ENCODE measurements at places on chromosomes 1 and 21.

DNA sequence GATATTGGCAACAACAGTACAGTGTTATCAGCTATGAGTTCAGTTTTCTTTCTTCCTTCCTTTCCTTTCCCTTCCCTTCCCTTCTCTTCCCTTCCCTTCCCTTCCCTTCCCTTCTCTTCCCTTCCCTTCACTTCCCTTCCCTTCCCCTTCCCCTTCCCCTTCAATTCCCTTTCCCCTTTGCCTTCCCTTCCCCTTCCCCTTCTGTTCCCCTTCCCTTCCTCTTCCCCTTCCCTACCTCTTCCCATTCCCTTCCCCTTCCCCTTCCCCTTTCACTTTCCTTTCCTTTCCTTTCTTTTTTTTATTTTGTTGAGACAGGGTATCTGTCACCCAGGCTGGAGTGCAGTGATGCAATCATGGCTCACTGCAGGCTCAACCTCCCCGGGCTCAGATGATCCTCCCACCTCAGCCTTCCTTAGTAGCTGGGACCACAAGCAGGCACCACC is 72.3 kb upstream of the CAPZB start:
- no peak for DNase-seq

DNA sequence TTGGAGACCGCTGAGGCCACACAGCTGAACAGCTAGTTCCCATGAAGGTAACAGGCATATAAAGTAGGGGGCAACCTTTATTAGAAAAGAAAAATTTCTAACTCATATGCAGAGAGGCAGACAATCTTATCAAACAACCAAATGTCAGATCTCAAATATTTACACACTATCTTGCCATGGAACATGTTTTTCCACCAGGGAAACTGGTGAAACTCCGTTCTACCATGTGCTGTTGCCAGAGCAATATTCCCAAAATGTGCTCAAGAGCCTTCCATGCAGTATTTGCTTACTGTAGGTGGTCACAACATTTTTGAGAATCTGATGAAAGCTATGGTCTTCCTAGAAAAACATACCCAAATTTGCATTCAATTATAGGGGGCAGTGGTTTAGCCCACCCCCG is 143.4 kb upstream of the MAGI3 start:
- DNase-seq: no peak

- DNase-seq: no peak
Measured at GRCh38 chr21:17805966-17806365, 13.2 kb downstream of the C21orf91 start.

DNA sequence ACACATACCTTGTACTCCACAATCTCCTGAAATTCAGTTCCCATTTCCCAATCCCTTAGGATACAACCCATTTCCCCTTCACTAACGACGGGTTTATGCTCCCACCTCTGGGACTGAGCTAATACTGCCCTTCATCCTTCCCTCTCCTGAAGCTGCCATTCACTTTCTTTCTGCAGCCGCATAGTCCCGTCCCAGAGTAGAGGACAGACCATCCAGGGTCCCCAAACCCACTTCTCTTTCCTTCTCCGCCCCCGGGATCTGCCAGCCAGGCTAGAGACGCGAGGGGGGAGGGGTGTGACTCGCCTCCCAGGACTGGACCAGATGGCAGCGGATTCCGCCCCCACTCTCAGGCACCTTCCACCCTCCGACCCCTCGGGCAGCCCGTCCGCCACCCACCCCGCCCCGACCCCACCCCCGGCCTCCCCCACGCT is 679 bp downstream of the ABL2 start:
- peak; percentile 52 for DNase-seq

DNA sequence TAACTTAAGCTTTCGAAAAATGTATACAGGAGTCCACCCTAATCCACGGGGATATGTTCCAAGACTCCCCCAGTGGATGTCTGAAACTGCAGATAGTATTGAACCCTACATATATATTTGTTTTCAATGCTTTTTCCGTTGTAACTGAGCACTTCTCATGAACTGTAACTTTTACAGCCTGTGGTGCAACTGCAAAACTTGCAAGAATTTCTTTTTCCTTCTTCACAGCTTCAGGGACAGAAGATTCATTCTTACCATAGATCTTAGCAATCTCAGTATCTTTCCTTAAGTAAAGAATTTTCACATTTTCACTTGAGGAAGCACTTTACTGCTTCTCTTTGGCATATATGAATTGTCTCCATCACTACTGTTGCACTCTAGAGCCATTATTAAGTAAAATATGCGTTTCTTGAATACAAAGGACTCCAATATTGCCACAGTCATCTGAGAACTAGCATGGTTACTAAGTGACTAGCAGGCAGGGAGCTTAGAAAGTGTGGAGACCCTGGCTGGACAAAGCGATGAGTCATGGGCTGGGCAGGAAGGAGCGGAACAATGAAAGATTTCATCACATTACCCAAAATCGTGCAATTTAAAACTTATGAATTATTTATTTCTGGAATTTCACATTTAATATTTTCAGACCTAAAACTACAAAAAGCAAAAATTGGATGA is 14.1 kb downstream of the DPYD start:
- no peak for DNase-seq

- no peak for DNase-seq
Measured at GRCh38 chr1:30321996-30322858, 401.2 kb downstream of the MATN1 start.

GRCh38 chr1:38724160-38725131 is 135.1 kb downstream of the RRAGC start:
- DNase-seq: no peak

DNA sequence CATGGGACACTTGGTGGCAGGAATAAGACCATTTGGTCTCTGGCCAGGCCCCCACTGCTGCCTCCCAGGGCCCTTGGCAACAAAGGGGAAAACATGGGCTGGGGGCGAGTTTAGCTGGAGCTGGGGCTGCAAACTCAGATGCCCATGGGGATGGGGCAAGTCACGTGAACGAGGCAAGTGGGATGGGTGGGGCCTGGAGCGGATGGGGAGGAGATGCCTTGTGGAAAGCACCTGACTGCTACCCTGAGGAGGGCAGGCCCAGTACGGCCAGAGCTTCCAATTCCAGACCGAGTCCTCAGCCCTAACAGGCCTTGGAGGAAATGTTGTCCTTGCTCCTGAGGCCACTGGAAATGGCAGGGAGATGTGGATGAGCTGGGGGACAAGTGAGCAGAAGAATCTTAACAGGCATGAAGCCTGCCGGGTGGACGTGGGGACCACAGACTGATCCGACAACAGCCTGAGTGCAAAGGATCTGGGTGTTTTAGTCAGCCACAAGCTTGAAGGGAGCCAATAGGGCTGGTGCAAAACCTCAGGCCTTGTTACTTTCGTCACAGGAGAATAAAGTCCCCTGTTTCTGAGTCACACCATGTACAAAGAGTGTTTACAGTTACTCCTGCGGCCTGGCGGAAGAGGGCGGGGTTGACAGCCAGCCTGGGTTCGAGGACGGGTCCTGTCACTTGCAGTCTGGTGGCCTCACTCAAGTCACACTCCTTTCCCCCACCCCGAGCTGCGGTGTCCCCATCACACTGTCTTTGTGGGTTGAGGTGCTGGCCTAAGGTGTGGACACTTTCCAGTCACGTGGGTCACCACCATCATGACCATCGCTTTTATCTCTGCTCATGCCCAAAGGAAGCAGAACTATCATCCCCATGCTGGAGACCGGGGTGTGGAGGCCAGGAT is 19.1 kb downstream of the RUNX3 start:
- no peak for DNase-seq

GRCh38 chr1:64474665-64475439 is 4.9 kb downstream of the CACHD1 start:
- DNase-seq: no peak

DNA sequence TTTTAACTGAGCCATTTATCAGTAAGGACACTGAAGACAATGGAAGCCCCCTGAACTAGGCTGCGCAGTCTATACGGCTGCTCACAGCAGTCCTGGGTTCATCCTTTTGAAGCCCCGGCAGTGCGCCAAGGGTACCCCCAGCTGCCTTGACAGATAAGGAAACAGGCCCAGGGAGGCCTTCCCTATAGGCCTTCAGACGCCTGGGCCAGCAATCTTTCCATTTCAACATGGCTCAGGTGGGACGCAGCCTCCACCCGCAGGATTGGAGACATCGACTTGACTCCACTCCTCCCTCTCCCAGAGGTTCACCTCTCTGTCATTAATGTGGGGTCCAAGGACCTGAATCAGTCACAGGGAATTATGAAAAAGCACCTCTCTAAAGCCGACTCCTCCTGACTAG is 2.8 kb upstream of the LYPD8 start:
- DNase-seq: no peak

- no peak for DNase-seq
Measured at GRCh38 chr1:177366091-177366490, 195.3 kb downstream of the BRINP2 start.

- DNase-seq: no peak
Measured at GRCh38 chr1:178642282-178642681, 82.8 kb upstream of the RALGPS2 start.

DNA sequence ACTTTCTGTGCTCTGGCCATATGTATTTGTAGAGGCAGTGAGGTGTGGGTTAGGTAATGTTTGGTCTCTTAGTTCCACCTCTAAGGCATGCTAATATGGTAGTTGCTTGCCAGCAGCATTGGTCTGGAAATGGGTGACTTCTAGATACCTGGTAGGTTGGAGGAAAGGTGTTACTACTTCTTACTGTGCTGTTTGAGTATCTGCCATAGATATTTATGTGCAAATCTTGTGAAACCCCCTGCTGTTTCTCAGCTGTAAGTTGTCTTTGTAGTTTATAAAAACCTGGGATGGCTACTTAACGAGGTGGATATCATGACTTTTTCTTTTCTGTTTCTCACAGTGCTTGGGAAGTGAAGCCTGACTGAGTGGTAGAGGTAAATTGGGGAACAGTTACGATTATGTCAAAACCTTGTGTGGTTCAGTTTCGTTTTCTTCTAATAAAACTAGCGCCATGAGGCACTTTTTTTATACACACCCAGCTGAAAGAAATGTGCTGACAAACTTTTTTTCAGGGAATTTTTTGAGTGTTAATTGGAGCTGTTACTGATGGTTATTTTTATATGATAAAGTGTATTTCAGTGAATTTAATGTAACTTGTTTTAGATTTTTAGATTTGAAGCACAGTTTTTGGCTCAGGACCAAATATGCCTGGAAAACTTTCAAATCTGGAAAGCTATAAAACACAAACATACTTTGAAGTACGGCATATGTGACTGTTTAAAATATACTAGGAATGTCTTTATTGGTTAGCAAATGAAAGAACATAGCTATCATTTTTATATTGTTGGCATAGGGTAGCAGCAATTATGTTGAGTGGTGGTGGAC is 42.1 kb downstream of the CAMSAP2 start:
- no peak for DNase-seq

DNA sequence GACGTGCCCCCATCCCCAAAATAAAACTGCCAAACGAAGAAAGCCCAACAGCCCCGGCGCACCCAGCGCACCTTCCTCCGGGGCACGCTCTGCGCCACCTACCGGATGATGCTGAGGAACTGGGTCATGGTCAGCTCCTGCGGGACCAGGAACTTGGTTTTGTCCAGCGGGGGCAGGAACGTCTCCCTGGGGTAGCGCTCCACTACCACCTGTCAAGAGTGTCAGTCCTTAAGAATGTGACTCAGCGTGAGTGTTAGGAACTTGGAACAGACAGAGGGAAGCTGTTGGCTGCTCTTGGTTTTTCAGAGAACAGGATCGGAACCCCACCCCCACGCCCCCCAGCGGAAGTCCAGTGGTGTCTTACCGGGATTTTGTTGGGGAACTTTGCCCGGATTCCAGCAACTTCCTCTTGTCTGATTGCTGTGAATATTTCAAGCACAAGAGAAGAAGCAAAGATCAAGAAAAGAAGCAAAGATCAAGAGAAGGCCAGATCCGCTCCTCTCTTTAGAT is 431 bp downstream of the MAP1LC3C start:
- DNase-seq: peak; percentile 39

DNA sequence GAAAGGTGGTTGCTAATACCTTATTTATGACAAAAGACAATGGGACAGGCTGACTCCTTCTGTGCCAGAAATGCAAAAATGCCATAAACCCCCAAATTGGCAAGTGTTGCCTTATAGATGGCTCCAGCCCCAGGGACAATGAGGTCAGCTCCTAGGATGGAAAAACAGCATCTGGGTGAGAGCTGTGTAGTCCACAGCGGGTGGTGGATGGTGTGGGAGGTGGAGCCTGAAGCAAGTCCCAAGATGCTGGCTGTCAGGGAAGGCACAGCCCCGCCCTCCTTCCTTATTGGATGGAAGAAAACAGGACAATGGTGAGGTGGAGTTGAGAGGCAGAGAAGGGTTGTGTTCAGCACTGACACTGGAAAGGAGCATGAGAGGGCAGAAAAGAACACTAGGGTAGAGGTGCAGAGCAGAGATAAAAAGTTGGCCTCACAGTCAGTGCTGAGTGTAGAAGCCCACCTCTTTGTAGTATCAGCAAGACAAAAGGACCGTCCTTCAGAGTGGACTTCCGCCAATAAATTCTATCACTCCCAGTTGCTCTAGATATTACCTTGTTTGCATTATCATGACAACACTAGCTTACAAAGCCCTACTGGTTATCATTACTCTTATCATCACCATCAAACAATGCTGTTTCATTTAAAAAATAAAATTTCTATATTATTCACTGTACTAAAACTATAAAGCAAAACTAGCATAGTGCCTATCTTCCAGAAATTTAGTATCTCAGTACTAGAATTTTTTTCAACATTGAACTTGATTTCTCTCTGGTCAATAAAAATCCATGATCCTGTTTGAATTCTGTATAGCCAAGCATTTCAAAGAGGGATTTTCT is 3.7 kb upstream of the SDE2 start:
- peak; percentile 29 for DNase-seq

GRCh38 chr1:20248971-20249612 is 41.6 kb upstream of the VWA5B1 start:
- DNase-seq: no peak

GRCh38 chr1:91768786-91769725 is 116.9 kb downstream of the TGFBR3 start:
- no peak for DNase-seq

DNA sequence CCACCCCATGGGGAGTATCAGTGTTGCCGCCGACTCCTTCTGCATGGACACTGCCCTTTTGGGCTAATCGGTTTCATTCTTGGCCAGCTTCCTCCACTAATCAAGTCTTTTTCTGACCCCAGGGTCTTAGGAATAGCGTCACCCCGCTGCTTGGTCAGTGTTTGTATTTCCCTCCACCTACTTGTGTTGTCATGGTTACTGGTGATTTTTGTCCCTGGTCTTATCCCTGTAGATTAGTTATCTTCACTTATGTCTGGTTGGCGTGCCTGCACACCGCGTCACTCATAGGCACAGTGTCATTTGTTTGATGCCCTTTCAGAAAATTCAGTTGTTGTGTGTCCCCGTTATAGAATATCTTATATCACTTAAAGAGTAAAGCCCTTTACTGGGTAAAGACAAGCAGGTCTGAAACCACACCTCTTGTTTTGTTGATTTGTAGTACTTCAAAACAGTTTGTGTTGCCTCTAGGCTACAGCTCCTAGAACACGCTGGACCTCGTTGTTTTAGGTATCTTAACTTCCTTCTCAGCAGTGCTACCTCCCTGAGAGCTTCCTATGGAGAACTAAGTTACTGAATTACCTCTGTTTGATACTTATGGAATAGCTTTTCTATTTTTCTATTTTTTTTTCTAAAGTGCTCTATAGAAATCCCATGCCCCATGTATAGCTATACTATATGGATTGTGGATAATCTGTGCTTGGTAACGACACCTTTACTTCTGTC is 868 bp downstream of the PPP1R12B start:
- peak; percentile 16 for DNase-seq
